ENCODE measurements at places on chromosomes 3 and 15.

DNA sequence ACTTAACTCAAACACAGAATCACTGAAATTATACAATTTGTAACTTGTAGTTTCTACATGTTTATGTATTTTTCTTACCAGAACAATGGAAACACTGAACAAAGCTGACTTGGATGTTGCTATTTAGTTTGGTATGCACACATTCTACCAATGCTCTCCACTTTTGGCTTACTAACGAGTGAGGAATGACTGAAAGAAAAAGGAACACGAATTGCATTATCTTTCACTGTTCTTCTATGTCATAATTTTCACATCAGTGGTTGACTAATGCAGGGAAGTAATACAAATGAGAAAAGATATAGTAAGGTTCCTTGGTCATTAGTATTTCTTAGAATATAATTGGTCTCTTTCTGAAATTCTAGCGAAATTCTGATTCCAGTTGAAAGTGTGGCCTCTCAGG is 9.8 kb upstream of the CNTN3 start:
- DNase-seq = peak; percentile 81

DNA sequence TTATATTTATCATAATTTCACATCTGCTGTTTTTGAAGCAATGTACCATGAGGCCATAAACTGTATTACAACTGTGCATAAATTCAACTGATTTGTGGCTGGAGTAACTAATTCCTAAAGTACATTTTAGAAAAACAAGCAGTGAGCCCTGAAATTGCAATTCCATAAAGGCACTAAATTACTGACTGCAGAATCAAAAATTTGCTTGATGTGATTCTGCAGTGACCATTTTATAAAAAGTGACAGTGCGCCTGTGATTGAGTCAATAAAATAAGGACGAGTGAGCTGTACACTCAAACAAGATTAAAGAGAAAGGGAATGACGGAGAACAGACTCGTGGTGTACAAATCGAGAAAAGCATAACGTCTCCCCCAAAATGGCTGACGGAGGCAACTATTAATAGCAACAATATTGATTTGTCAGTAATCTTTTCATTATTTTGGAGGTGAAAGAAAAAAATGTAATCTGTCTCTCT is 121.4 kb upstream of the MEIS2 start:
- no peak for DNase-seq

DNA sequence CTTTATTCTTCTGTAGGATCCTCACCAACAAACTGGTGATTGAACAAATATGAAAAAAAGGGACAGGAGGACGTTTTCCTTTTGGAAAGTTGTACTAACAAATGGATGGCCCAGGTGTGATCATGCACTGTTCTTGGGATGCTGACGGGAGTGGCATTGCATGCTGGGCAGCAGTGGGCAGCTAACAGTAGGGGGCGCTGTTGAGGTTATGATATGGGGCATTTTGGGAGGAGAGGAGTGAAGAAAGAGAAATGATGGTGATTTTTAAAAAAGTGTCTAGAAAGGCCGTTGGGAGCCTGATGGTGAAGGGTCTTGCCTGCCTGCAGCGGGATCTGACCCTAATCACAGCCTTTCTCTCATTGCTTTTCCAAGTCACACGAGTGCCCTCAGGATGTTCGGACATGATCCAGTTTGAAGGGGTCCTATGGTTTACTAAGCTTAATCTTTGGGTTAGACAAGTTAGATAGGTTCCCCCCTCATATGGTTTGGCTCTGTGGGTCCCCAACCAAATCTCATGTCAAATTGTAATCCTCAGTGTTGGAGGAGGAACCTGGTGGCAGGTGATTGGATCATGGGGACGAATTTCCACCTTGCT is 46.2 kb upstream of the PRTG start:
- DNase-seq = no peak

GRCh38 chr3:146203776-146204175 is 42.8 kb upstream of the PLOD2 start:
- no peak for DNase-seq

DNA sequence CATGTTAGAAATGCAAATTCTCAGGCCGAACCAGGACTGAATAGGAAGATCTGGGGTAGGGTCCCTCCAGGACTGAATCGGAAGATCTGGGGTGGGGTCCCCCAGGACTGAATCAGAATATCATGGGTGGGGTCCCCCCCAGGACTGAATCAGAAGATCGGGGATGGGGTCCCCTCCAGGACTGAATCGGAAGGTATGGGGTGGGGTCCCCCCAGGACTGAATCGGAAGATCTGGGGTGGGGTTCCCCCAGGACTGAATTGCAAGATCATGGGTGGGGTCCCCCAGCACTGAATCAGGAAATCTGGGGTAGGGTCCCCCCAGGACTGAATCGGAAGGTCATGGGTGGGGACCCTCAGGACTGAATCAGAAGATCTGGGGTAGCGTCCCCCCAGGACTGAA is 48.2 kb upstream of the TNK2 start:
- no peak for DNase-seq

GRCh38 chr3:67637255-67637900 is 17.0 kb downstream of the SUCLG2 start:
- no peak for DNase-seq

- no peak for DNase-seq
Observed at GRCh38 chr3:60514085-60514649, 737.1 kb downstream of the FHIT start.

- no peak for DNase-seq
Observed at GRCh38 chr3:27923349-27924068, 201.4 kb upstream of the EOMES start.

DNA sequence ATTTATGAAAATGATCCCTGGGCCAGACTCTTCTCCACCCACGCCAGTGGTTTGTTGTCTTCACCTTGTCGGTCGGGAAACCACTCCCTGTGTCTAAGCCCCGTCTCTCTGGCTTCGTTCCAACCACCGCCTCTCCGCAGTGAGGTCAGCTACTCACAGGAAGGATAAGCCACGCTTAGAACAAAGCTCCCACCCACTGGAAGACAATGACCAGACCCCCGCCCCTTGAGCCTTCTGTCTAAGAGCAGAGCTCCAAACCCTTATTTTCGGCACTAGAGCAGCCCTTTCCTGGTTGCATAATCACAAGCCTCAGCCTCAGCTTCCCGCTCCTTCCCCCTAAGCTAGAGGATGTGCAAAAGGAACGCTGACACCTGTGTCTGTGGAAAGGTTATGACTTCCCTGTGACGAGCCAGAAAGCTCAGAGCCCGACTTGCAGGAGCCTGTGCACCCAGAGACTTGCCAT is 114.9 kb upstream of the MEF2A start:
- peak; percentile 75 for DNase-seq

- DNase-seq = no peak
Observed at GRCh38 chr3:57822686-57823085, 66.6 kb downstream of the SLMAP start.

DNA sequence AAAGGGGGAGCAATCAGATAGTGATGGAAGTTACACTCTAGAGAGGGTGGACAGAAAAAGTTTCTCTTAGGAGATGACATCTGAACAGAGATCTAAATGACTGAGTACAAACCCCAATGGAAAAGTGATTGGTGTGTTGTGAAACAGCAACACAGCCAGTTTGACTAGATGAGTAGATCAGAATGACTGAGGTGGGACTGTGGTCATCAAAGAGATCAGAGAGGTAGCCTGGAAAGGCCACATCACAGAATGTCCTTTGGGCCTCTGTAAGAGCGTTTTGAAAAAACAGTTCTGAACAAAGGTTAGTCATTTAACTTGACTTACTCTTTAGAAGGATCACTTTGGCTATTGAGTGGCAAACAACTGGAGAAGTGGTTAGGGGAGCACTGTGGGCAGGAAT is 10.6 kb downstream of the LRRC58 start:
- DNase-seq = no peak

DNA sequence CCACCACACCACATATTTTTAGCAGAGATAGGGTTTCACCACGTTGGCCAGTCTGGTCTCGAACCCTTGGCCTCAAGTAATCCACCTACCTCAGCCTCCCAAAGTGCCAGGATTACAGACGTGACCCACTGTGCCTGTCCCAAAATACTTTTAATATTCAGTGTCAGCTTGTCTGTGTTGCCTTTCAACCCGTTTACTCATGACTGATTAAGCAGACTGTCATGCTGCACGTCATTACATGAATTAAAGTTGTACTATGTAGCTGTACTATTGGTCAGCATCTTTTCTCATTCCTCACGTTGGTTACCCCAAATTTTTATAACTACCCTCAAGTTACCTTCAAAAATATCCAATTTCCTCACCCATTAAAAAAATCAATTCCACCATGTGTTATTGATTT is 48.7 kb upstream of the GADL1 start:
- DNase-seq = no peak

DNA sequence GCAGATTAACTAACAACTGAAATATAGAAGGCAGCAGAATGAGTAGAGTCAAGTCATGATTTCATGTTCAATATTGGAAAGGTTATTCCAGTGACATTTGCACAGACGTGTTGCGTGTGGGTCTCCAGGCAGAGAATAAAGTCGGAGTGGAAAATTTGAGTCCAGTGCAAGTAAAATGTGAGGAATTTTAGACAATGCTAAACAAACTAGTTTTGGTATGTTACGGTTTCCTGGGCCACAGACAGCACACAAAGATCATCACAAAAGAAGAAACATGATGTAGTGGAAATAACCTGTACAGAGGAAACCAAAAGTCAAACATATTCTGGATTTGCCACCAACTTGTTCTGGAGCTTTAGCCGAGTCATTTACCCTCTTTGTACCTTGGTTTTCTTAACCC is 367 bp downstream of the OR4F6 start:
- DNase-seq = peak; percentile 3

DNA sequence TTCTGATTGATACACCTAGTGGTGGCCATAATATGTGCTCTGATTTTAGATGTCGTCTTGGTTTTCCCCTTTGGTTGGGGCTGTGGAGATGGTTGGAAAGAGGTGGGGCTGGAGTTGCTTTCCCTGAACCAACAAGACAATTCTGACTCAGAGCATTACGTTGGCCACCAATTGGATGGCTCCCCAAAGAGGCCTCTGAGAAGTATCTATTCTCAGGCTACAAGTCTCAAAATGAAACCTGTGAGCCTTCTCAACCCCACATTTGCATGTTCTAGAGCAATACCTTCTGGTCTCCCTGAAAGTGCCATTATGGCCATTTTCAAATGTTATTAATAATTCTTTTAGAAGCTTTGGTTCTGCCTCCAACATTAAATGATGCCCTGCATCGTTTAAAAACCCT is 188.4 kb upstream of the WNT5A start:
- no peak for DNase-seq

- no peak for DNase-seq
Observed at GRCh38 chr3:59043391-59043790, 6.4 kb downstream of the CFAP20DC start.

DNA sequence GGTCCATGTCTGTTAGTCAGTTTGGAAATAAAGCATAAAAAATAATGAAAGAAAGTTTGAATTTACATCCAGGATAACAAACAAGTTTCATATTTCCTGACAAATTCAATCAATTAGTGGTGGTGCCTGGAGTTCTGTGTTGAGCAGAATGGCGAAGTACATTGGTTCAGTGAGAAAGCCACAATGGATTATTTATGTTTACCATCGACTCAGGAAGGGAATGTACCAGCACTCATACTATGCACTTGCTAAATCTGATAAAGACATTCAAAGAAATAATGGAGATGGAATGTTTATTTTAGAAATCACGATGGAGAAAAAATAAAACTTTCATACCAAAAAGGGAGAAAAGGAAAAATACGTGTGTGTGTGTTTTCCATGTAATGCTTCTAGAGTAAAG is 45.3 kb upstream of the MME start:
- DNase-seq = peak; percentile 77

GRCh38 chr15:33551860-33552259 is 241.1 kb downstream of the RYR3 start:
- no peak for DNase-seq

DNA sequence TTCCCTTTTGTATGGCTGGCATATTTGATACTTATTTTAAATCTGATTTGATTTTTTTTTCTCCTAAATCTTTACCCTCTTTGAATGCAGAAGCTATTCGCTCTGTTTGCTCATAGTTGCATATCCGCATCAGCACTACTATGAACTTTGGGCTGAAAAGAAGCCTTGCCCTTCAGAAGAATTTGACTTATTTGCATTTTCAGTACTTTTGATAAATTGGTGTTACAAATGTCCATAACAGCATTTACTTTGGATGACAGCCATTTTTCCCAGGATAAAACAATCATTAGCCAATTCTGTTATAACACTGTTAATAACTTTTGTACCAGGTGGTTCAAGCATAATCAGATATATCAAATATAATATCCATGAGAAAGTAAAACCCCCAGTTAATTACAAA is 129.5 kb downstream of the PLCL2 start:
- no peak for DNase-seq

- no peak for DNase-seq
Observed at GRCh38 chr3:39780352-39780751, 29.1 kb upstream of the MYRIP start.

DNA sequence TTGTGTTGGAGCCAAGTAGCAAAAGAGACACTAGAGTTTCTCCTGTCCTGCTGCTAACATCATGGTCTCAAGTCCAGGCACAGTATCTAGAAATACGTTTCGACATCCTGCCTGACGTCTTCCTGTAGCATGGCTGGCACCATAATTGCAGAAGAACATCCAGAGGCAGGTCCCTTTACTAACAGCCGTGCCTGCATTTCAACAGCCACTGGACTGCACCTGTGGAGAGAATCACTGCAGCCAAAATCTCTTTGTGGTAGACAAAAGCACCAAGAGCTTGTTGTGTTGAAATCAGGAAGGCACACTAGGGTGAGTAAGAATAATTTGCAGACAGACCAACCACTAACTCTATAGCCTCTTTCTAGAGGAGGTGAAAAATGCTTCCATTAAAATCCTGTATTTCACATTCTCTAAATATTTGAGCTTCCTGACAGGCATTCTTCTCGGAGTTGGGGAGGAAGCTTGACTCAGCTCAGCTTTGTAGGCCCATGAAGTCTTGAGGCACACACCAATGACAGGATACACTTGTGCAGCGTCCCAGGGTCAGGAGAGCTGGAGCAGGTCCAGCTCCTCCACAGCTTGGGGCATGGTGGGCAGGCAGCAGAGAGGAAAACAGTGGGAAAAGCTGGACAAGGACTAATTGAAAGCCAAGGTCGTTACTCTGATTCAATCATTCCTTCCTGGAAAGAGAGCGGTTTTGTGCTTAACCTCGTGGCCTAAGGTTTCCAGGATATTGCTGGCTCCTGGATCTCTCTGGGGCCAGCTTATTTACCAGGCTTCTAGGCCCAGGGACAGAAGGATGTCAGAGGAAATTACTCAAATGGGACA is 244.9 kb downstream of the FAM43A start:
- peak; percentile 83 for DNase-seq

- DNase-seq = no peak
Observed at GRCh38 chr15:95868450-95868849, 462.1 kb upstream of the NR2F2 start.

GRCh38 chr15:33946152-33946551 is 22.1 kb upstream of the CHRM5 start:
- no peak for DNase-seq
